ENCODE measurements at places on chromosomes 7 and 10. TPM values are rescaled to one million over a fixed set of nuclear protein-coding genes. Genes with fewer than 3 reads are reported as not detected.
A peak's percentile ranks its signal among the peaks of the same experiment; 100 is the strongest.

DNA sequence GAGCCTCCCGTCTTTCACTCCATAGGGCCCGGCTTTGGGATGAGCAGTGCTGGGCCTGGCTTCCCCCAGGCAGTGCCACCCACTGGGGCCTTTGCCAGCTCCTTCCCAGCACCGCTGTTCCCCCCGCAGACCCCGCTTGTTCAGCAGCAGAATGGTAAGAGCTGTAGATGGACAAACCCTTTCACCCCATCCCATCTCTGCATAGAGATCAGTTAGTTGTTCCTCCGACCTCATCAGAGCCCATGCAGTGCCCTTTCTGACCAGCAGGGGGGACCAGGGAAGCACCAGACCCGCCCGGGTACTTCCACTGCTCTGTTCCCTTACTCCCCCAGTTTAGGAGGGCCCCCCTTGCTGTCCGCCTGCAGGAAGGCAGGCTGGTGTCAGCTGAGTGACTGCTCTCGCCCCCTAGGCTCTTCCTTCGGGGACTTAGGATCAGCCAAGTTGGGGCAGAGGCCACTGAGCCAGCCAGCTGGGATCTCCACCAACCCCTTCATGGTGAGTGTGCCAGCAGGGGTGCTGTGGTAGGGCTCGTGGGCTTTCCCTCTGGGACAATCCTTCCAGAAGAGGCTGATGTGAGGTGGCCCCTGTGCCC lies 9.8 kb downstream of the SAP25 start:
- peak; percentile 87 for DNase-seq

DNA sequence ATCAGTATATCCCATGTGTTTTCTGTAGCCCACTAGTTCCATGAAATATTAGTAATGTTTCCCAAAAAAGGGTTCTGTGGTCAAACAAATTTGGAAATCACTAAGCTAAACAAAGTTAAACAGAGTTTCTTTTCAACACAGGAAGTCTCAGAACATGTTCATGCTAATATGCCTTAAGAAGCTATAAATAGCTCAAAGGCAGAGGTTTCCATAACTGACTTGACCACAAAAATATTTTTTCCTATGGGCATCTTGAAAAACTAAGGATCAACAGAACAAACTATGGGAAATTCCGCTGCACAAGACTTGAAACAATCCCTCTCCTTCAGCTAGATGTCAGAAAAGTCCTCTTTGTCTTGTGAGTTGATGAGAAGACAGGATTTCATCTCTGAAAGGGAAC lies 59.7 kb downstream of the SEM1 start:
- DNase-seq, result no peak

DNA sequence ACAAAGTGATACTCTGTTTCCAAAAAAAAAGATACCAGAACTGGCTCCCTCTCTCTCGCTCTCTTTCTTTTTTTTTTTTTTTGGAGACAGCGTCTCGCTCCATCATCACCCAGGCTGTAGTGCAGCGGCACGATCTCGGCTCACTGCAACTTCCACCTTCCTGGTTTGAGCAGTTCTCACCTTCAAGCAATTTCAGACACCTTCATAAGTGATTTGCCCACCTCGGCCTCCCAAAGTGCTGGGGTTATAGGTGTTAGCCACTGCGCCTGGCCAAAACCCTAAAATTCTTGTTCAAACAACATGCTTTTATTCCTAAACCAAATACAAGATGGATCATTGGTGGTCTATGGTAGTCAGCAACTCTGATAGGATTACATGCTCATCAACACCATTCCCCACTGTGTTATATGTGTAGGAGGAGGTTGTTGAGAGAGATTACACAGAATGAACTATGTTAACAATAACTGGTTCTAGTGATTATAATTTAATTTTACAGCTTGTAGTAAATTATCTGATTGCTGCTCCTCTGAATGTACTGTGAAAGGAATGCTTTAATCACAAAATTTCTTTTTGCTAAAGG lies 15.5 kb downstream of the ACBD5 start:
- no peak for DNase-seq

GRCh38 chr7:101635484-101635883 lies 6.4 kb upstream of the MYL10 start:
- no peak for DNase-seq

ACTA2 gene
- total RNA-seq, result 2.4 TPM
